Foreskin keratinocyte (primary cell): ENCODE measurements at places on chromosomes 1 and 21. TPM values are rescaled to one million over a fixed set of nuclear protein-coding genes. Genes with fewer than 3 reads are reported as not detected.

GRCh38 chr1:241637604-241638003 is 2.6 kb downstream of the CHML start:
- no peak for DNase-seq

DNA sequence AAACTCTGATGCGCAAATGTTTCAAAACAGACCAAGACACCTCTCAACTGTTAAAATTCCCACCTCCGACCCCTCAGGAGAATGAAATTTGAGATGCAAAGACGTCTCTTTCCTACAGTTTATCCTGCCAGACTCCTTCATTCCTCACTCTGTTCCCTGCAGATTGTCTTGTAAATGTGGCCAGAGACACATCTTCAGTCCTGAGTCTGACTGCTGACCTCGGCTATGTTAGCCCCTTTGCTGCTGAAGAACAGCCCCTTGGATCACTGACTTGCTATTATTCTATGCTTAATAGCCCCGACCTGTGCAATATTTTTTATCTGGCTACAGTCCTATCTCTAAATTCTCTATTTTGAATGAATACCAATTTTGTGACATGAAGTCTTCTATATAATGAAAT is 16.6 kb upstream of the ESRRG start:
- DNase-seq: no peak

- no peak for DNase-seq
Measured at GRCh38 chr1:223341121-223341520, 22.9 kb downstream of the SUSD4 start.

The C1orf167 gene
- total RNA-seq: not detected in 2 replicates

The TRPM2 gene
- total RNA-seq: 1.1 and 2.5 TPM in 2 replicates

The APOBEC4 gene
- total RNA-seq: not detected in 2 replicates

The TMEM81 gene
- total RNA-seq: 1.5 and 2.0 TPM in 2 replicates

The RGSL1 gene
- not detected in 2 replicates for total RNA-seq

GRCh38 chr1:7810395-7810794 is 26.3 kb downstream of the PER3 start:
- DNase-seq: peak; percentile 86

- DNase-seq: no peak
Measured at GRCh38 chr1:51551848-51552296, 32.8 kb upstream of the EPS15 start.

DNA sequence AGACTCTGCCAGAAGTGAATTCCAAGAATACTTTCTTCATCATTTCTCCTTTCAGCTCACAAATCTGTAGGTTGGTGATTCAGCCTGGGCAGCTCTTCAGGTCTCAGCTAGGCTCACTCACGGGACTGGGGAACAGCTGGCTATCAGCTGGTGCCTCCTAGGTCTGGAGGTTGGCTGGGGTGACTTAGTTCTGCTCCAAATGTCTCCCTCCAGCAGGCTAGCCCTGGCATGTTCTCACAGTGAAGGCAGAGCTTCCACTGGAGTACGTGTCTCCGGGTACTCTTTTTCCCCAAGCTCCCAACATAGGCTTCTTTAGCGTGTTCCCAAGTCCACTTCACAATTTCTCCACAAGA is 12.5 kb upstream of the VAMP4 start:
- DNase-seq: peak; percentile 88

The ERICH3 gene
- not detected in 2 replicates for total RNA-seq

DNA sequence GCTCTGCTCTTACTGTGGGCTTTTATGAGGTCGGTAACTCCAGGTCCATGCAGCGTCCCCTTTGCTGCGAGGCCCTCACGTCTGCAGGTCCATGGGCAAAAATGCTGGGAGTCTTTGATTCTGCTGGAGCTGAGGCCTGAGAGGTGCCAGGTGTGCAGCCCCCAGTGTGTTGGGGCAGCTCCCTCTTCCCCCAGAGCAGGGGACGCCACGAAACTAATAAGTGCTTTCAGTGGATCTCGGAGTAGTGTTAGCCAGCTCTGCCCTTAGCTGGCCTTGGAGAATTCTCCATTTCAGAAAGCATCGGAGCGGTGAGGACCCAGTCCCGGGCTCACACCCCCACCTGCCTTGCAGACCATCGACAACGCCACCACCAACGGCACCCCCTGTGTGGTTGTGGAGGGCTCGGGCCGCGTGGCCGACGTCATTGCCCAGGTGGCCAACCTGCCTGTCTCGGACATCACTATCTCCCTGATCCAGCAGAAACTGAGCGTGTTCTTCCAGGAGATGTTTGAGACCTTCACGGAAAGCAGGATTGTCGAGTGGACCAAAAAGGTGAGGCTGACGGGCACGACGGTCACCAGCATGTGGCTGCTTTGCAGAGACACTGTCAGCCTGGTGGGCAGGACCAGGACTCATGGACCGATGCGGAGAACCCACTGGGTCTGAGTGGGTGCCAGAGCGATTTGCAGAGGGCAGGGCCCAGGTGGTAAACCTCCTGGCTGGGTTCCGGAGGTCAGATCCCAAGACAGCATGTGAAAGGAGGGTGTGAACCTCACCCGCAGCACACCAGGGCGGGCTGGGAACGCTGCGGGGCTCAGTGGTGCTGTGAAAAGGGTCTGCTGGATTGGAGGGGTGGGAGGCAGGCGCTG is 25.5 kb downstream of the TRPM2 start:
- DNase-seq: no peak

The SFPQ gene
- total RNA-seq: 281 and 358 TPM in 2 replicates

DNA sequence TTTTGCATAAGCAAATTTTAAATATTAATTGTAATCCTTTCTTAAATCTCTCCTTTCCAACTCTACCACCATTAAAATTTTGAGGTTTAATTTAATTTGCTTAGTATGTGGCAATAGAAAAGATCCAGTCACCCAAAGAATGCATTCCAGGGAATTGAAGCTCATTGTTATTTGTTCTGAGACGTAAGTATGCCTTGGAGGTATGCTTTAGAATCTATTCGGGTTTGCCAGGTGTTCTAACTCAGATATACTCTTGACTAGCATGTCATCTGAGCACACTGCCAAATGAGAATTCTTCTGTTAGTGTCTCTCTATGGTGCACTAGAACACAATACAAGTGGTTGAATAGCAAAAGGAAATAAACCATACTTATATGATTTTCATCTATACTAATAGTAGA is 813.6 kb upstream of the ADGRL2 start:
- DNase-seq: peak; percentile 60

- no peak for DNase-seq
Measured at GRCh38 chr1:24266998-24267397, 52.2 kb upstream of the GRHL3 start.

DNA sequence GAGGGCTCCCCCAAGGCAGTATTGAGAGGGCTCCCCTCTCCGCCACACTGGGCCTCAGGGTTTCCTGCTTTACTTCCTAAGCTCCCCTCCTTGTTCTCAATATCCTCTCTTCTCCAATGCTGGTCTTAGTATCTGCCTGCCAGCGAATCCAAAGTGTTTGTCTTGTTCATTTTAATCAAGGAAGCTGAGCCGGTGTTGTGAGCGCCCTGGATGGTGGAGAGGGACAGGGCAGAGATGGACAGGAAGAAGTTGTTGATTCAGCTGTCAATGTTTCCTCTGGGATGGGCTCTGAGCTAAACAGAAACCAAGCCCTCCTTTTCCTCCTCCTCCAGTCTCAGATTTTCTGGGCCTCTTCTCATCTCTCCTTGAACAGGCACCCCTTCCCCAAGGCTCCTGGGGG is 5.4 kb downstream of the OLFML3 start:
- no peak for DNase-seq

DNA sequence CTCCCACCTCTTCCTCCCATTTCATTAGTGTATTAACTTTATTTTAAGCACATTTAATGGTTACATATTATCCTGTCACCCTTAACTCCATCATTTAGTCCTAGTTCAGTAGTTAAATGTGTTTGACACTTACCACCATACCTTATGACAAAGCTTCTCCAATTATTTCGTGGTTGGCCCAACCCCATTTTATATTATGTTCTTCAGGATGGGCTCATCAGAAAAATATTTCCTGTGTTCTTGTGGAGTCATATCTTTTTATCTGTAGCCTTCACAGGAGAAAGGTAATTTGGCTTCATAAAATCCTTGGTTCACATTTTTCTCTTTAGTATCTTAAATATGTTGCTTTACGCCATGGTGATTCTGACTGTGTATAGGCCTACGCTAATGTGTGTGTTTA is 142.3 kb upstream of the COL6A1 start:
- peak; percentile 77 for DNase-seq

- no peak for DNase-seq
Measured at GRCh38 chr1:29361686-29362085, 125.4 kb downstream of the PTPRU start.

- DNase-seq: peak; percentile 70
Measured at GRCh38 chr1:233614173-233614742, 352 bp downstream of the KCNK1 start.

The SH3BGR gene
- total RNA-seq: 1.3 and 1.6 TPM in 2 replicates

The TTC39A gene
- total RNA-seq: 0.20 and 0.25 TPM in 2 replicates

GRCh38 chr21:17613242-17613676 is 558 bp upstream of the BTG3 start:
- DNase-seq: no peak

The AMY2A gene
- not detected in 2 replicates for total RNA-seq

The MIXL1 gene
- total RNA-seq: not detected in 2 replicates

The SLAMF8 gene
- total RNA-seq: not detected in 2 replicates
